Tongue (tissue), 3 donors: ENCODE measurements at places on chromosomes 16 and 17. TPM values are rescaled to one million over a fixed set of nuclear protein-coding genes. Genes with fewer than 3 reads are reported as not detected.

DNA sequence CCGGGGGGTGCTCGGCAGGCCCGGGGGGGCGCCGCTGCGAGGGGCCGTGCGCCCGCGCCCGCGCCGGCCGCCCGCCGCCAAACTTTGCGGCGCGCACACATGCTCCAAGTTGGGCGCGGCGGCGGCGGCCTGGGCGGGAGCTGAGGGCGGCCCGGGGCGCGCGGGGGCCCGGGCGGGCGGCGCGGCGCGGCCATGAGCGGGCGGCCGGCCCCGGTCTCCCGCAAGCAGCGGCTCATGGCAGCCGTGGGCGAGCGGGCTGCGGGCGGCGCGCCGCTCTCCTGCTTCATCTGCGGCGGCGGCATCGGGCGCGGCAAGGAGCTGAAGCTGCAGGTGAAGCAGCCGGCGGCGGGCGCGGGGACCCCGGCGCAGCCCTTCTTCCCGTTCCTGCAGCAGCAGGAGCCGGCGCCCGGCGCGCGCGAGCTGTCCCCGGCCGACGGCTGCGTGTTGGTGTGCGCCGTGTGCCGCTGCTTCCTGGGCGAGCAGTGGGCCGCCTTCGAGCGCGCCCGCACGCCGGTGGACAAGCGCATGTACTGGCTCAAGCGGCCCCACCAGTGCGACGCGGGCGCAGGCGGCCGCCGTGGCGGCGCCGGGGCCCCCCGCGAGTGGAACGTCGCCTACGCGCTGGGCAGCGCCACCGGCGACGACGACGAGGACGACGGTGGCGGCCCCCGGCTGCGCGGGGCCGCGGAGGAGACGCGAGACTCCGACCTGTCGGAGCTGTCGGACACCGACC lies 57.2 kb upstream of the CIBAR2 start:
- DNase-seq = no peak

DNA sequence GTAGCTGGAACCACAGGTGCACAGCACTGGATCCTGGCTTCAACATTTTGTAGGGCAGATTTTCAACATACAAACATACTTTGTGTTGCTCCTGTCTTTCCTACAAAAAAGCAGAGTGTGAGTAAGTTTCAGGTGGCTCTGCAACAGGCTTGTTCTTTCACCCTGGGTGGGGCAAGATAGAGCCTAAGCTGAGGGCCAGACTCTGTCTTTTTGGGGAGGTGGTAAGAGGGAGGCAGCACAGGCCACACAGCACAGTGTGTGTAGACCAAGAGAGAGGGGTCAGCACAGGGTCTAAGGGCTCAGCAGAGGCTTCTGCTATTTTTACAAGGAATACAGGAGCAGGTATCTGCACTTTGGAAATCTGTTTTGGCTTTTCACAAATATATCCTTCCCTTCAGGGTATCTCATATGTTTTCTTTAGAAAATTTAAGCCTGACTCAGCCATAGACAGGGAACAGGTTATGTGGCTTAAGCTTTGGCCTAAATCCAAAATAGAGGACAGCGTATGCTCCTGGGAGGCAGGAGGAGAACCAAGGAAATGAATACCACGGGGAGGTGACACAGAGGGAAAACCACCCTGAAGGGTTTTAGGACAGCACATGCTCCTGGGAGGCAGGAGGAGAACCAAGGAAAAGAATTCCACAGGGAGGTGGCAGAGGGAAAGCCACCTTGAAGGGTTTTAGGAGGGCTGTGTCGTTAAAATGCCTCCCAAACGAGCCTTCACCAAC lies 21.6 kb downstream of the EMC8 start:
- DNase-seq = no peak

DNA sequence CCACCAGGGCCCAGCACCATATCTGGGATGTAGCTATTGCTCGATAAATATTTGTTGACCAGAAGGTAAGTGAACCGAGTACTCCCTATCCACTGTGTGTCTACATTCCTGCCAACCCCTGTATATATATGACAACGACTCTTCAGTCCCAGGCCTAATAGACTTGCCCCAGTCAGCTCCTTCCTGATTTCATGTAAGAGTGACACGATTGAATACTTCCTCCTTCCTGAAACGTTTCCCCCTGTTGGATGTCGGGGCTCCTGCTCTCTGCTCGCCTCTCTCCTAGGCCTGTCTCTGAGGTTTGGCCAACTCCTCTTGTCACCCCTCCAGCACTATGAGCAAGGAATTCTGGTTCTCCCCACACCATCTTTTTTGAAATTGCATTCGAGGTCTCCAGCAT lies 178.9 kb downstream of the PRKCA start:
- DNase-seq = no peak

GRCh38 chr16:77191259-77191969 lies 424 bp downstream of the MON1B start:
- no peak for DNase-seq

DNA sequence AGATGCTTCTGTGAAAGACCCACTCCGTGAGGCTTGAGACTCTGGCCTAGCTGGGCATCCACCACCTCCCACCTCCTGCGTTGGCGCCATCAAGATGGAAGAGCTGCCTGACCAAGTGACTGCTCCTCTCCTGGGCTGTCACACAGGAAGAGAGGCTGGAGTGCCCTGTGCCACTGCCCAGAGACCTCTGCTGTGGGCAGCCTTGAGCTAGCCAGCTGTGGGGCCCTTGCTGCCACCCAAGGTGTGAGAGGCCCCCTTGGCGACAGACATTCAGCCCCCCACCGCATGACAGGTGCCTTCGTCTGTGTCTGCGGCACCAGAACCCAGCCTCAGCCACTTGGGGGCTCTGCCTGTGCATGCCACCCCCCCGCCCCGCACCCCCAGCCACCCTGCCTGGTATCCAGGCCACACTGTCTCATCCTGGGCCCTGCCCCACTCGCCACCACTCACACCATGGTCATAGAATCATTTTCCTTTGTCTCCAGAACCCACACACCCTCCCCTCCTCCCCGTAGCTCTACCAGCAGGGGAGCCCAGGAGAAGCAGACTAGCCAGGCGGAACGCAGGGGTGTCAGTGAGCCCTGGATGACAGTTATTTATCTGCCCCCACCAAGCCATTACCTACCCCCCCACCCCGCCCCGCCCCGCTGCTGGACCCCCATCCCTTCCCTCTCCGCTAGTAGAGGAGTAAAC lies 120.9 kb upstream of the LHX1 start:
- DNase-seq = no peak

DNA sequence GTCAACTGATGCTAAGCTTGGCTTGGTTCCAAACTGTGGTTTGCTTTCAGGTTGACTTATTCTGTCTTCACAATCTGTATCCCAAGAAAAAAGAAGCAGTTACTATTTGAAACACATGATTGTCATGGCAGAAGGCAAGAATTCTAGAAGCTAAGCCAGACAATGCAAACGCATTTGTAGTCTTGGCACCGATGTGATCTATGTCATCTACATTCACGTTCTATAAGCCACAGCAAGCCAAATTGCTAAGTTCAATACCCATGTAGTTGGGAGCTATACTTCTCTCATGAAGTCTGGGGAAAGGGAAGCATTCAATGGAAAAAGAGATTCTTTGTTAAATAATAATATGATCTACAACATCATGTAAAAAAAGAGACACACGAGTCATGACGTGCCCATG lies 18.3 kb upstream of the KIF2B start:
- no peak for DNase-seq

GRCh38 chr17:76716146-76716838 lies 5.5 kb upstream of the MXRA7 start:
- DNase-seq = no peak

- DNase-seq = no peak
Observed at GRCh38 chr17:74098136-74099024, 105.1 kb upstream of the RPL38 start.

DNA sequence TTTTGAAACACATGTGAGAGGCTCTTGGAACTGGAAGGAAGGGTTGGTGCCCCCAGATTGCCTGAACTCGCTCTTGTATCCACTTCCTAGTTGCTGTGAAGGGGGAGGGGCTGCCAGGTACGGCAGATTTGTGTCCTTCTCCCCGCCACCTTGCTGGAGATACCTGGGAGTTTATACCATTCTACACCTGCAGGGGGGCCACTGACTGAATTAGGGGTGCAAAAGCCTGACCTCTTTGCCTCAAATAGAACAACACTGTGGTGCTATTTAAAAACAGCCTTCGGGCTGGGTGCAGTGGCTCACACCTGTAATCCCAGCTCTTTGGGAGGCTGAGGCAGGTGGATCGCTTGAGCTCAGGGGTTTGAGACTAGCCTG lies 35.1 kb upstream of the IL34 start:
- no peak for DNase-seq

DNA sequence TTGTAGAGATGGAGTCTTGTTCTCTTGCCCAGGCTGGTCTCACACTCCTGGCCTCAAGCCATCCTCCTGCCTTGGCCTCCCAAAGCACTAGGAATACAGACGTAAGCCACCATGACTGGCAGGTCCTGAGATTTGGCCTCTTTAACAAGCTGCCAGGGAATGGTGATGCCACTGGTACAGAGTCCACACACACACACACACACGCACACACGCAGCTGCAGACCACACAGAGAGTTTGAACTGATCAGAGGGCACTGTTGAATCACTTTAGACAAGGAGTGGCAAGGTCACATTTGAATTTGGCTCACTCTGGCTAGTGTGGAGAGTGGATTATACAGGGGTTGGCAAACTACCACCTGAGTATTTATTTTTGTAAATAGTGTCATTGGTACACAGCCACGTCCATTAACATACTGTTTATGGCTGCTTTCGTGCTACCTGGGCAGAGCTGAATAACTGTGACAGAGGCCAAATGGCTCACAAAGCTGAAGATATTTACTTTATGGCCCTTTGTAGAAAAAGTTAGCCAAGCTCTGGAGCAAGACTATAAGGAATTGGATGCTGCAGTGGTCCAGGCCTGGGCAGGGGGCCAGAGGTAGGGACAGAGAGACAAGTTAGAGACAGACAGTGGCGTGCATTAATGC lies 9.9 kb downstream of the ITPRIPL2 start:
- no peak for DNase-seq

DNA sequence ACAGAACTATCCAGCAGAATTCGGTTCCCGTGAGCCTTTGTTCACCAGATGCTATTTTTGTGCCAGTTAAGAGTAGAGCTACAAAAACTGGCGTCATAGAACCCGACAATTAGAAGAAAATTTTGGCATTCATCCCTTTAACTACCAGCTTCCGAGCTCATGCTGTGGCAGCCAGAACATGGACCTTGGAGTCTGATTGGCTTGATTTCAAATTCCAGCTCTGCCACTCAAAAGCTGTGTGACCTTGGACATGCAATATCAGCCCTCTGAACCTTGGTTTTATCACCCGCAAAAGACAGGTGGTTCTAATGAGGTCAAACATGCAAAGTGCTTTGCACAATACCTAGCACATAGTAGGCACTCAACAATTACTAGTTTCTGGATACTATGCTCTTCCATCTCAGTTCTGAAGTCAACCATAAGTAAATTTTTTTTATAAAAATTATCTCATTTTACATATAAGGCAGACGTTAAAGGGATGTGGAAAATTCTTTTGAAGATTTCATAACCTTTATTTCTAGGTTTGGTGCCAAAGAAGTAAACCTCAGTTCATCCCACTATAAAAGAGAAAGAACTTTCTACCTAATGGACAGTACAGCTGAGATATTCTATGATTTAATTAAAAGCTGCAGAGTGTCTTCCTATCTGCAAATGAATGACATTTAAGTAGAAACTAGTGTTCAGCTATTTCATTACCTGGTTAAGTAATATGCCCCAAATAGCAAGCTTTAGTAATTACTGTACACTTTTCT lies 331.5 kb downstream of the HAPSTR1 start:
- DNase-seq = no peak

DNA sequence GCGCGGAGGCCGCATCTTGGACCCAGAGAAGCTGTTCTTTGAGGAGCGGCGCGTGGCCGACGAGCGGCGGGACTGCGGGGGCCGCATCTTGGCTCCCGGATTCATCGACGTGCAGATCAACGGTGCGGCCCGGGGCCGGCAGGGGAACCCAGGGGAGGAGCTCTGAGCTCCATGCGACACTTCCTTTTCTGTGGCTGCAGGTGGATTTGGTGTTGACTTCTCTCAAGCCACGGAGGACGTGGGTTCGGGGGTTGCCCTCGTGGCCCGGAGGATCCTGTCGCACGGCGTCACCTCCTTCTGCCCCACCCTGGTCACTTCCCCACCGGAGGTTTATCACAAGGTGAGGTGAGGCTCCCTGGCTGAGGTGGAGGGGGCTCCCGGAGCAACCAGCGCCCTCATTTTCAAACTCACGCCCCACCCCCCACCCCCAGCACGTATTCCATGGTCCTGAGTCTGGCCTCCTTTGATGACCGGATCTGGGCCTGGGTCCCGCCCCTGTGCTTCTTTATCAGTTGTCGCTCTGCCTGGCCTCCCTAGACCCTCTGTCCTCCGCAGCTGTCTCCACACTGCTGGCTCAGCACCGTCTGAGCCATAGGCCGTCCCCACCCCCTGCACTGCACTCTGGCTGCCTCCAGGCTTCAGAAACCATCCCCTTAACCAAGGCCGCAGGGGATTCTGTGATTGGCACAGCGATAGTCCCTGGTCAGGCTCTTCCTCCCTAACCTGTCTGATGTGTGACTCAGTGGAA lies 787 bp downstream of the AMDHD2 start:
- no peak for DNase-seq

DNA sequence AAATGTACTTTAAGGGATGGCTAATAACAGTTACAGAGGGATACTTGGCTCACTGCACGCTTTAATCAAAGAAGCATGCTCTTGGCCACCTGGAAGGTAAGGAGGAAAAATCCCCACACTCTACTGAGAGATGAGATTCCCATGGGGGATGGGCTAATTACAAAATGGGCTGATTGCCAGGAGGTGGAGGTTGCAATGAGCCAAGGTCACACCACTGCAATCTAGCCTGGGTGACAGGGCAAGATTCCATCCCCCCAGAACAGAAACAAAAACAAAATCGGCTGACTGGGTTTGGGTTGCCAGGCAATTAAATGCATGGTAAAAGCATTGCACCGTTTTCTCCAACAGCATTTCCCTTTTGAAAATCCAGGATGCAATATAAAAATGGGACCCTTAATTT lies 18.0 kb downstream of the N4BP1 start:
- DNase-seq = no peak

- DNase-seq = no peak
Observed at GRCh38 chr17:37413875-37414519, 7.3 kb downstream of the TADA2A start.

Gene CCDC40
- total RNA-seq = 4.5 TPM

Gene GOT2
- total RNA-seq = 71.1 TPM

Gene CA7
- total RNA-seq = not detected

Gene TMEM132E
- total RNA-seq = 0.82 TPM
